ENCODE measurements at places on chromosomes 4 and X.
A peak's percentile ranks its signal among the peaks of the same experiment; 100 is the strongest.

GRCh38 chr4:55546756-55547465 lies at the start of gene CLOCK:
TSS of gene CLOCK (minus strand) at chr4:55546909. CDS start at chr4:55482785, 64,124 bp downstream.
- peak; percentile 59 for DNase-seq

DNA sequence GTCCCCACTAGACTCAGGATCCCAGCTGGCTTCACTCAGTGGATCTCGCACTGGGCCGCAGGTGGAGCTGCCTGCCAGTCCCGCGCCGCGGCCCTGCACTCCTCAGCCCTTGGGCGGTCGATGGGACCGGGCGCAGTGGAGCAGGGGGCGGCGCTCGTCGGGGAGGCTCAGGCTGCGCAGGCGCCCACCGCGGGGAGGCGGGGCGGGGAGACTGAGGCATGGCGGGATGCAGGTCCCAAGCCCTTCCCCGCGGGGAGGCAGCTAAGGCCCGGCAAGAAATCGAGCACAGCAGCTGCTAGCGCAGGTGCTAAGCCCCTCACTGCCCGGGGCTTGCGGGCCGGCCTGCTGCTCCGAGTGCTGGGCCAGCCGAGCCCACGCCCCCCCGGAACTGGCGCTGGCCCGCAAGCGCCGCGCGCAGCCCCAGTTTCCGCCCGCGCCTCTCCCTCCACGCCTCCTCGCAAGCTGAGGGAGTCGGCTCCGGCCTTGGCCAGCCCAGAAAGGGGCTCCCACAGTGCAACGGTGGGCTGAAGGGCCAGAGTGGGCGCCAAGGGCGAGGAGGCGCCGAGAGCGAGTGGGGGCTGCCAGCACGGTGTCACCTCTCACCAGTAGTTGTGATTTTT lies 1038.0 kb downstream of the PCDH19 start:
- DNase-seq = no peak

DNA sequence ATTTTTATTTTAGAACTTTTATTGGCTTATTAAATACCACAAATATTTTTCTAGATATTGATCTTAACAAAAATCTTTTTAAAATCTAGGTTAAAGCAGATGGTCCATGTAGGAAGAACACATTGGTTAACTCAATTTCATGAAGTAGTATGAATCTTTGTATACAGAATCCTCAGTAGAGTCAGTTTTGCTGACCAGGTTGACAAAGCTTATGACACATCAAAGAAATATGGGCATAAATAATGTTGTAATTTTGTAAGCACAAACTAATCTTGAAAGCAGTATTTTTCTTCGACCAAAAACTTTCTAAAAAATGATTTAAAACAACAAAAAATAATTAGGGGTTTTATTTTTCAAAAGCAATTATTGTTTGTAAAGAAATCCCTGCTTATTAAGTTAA lies 479.3 kb upstream of the PCDH10 start:
- DNase-seq = no peak

DNA sequence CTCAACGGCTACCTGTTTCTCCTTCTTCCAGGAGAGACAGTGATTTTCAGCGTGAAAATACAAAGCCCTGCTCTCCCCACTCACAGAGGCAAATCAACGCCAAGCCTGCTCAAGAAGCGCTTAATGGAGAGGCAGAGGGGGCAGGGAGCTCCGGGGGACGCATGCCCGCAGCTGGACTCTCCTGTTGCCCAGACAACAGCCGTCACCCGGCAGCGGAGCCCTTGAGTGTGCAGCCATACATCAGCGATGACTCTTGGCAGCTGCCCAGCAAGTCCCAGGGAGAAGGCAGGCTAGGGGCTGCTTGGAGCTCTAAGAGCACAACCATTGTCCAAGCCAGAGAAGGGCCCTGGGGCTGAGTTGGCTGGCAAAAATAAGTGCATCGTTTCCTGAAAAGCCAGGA lies 71.0 kb upstream of the AFAP1 start:
- peak; percentile 87 for DNase-seq

GRCh38 chrX:141183000-141183399 lies 6.1 kb upstream of the LDOC1 start:
- no peak for DNase-seq

DNA sequence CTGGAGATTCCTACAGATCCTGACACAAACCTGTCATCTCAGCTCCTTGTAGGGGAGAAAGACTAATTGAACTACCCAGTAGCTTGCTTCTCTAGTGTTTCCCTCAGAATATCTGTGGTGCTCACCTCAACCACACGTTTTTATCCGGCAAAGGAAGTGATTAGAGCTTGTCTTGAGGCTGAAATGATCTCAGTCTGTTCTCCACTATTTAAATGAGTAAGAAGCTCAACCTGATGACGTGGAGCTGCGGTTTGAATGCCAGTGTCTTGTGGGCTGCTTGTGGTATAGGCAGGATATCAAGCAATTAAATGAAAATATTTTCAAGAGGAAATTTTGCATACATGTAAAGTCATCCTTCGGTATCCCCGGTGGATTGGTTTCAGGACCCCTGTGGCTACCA lies 270.2 kb downstream of the TLL1 start:
- no peak for DNase-seq

DNA sequence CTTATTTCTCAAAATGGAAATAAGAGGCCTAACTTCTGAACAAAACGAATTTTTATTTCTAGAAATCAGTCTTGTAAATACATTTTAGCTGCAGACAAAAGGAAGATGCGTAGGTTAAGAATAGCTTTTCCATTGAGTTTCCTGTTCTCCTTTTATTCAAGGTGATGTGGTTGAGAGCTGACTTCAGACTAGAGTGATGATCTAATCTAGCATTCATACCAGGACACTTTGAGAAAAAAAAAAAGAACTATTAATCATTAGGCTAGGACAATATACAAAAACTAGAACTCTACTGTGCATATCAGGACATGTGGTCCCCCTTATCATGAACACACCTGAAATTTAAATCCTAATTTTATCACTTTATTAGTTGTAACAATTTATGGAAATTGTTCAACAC lies 884.5 kb upstream of the EPHA5 start:
- no peak for DNase-seq

- DNase-seq = peak; percentile 0
These were observed 28.5 kb downstream of the SRPX start for GRCh38 chrX:38192007-38192810.

DNA sequence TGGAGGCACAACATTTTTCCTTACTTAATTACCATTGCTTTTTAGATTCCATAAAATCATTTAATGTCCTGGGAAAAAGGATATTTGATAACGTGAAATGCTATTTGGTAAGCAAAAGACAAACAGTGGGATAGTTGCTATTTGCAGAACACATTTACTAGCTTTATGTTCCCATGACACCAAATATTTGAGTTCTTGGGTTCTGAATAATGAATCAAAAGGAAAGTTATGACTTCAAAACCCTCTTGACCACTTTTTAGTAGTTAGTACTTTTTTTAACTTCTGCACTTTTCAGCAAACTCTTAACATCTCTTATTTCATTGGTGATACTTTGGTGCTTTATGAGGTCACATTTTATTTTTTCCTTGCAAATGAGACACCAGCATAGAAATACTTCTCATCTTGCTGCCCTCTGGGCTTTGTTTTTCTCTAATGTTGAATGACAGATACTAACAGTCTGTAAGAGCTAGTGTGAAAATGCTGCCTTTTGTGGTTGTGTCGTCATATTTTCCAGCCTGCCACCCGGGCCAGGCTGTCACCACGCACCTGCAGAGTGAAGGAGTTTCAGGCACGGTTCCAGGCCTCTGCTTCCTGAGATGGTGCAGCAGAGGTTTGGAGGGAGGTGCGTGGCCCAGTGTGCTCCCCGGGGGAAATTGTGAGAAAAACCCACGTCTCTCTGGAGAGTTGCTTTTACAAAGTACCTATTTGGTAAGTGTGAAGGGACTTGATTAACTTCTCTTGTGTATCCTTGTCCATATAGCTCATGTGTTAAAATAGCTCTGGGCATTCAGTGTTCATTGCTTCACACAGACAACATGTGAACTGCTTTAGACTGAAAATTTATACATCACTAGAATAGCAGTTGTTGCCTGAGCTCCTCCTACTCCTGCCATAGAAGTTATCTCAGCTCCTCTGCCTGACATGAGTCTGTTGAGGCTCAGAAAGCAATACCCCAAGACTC lies 34.7 kb downstream of the MSL3 start:
- DNase-seq = no peak

GRCh38 chr4:14168919-14169318 lies 541.4 kb upstream of the BOD1L1 start:
- peak; percentile 17 for DNase-seq

DNA sequence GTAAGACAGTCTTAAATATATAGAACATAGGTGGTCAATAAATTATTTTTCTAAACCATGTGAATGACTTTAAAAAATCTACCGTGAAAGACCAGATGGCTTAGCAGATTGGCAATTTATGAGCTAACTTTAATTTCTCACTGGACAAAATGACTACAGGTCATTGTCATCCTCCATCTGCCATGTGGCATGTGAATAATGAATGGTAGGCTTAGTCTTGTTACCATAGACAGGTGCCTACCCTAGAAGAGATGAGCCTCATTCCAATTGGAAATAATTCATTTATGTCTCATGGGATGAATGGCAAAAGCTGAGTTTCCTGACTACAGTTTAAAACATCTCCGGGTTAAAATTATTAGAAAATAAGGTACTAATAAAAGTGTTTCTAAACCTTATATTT lies 1043.3 kb downstream of the FAT4 start:
- DNase-seq = no peak
